ENCODE measurements at places on chromosomes 7 and 10.
A peak's percentile ranks its signal among the peaks of the same experiment; 100 is the strongest.

DNA sequence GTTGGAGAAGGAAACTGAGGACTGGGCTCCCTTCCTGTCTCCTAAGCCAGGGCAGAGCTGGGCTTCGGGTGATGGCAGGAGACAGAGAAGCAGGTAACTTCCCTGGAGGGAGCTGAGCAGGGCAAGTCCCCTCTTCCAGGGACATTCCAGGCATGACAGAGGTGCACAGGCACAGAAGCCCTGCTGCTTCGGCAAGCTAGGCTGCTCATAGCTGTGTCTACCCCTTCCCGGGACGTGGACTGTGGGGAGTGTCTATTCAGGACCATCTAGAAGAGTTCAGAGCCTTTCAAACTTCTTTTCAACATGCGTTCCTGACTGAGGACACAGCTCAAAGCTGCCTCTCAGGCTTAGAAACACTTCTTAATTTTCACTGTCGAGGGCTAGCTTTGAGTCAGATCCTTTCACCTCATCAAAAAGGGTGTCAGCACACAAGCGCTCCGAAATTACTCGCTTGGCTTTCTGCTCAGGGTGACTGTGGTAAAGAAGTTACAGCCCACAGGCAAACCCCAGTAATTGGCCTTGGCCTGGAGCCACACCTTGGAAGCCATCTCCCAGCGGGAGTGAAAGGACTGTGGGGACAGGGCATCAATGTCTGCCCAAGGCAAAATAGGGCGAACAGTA, 63.7 kb upstream of the STEAP1B start:
- DNase-seq = peak; percentile 26

DNA sequence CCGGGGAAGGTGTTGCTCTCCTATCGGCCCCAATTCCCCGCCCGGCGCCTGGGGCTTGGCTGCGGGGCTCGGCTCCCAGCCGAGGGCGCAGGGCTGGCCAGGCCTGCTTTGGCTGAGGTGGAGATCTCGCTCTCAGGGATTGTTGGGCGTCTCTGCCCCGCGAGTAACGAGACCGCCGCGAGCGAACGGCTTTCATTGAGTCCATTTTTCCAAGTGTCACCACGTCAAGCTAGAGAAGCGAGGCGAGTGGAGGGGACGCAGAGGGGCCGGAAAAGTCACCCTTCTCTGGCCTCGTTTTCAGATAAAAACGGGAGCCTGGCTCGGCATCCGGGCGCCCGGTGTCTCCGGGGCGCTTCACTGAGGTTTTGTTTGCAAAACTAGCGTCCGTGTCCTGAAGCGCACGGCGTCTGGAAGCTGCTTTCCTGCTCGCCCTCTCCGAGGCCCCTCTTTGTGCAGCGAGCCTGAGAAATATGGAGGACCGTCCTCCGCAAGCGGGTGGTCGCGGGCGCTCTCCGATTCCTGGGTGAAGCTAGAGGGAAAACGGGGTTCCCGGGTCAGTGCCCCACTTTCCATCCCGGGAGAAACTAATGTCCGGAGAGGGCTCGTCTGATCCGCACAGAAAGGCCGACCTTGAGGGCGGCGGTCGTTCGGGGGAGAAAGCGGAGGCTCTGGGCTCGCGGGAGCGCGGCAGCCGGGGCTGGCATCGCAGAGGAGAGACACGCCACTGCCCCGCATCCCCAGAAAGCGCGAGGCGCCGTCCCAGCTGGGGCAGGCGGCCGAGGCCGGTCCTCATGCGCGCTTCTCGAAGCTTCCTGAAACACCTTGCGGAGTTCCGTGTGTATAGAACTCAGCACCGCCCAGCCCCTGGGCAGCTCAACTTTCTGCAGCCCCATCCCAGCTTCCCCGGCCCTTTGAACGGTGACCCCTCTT, 3.5 kb upstream of the EN2 start:
- DNase-seq = no peak

GRCh38 chr10:34826221-34826620, 11.1 kb upstream of the PARD3 start:
- no peak for DNase-seq

GRCh38 chr10:34666008-34666704, 148.9 kb downstream of the PARD3 start:
- no peak for DNase-seq

DNA sequence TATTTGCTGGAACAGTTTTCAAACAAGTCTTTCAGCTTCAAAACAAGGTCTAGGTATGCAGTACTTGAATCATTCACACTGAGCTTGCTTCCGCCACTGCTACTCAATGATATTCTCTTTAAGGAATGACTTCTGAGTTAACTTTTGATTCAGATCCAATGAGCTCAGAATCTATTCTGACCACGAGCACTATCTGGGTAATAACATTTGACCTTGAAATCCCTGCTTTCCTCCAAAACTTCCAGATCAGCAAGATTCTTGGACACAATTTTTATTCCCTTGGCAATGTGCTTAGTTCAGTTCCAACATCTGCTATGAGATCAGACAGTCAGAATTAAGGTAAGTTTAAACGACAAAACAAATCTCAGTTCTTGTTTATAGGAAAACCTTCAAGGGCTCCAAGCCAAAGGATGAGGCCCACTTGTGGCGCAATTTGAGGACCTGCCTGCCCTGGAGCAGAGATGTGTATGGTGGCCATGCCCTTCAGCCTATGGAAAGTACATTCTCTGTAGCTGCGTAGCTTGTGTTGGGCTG, 87.2 kb downstream of the RNF216 start:
- no peak for DNase-seq

All from NCI-H2081 (cell line).